NCI-H2171 (cell line): ENCODE measurements at places on chromosomes 3 and 15.

GRCh38 chr3:139448104-139448503 is 28.2 kb downstream of the RBP2 start:
- no peak for DNase-seq

- DNase-seq: no peak
These were observed 198.7 kb upstream of the CHRNA7 start for GRCh38 chr15:31831596-31831995.

DNA sequence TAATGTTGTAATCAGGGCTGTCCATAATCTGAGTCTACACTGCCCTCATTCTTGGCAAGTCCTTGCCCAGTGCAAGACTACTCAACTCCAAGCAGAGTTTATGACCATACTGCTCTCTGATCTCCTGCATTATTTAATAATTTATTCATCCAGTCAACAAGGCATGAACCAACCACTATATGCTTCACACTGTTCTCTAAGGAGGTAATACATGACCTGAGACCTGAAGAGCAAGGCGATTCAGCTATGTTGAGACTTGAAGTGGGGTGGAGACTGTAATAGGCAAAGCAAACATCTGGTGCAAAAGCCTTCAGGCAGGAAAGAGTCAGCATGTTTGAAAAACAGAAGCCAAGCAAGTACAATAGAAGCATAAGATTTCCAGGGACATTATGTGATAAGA is 1362.8 kb downstream of the ROBO2 start:
- DNase-seq: no peak

DNA sequence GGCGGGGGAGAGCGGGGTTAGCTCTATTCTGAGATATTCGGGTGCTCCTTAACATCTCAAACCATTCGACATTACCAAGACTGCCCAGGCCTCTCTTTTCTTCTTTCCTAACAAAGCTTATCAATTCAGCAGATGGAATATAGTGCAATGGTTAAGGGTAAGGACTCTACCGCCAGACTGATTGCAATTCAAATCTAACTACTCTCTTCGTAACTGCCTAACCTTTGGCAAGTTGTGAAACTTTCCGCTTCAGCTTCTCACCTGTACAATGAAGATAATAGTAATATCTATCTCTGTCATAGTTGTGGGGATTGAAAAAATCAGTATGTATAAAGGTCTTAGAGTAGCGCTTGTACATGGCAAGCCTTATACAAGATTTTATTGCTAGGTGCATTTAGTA is 972 bp downstream of the UBA5 start:
- DNase-seq: no peak

- DNase-seq: no peak
These were observed 10.3 kb upstream of the LRRC31 start for GRCh38 chr3:169879845-169880575.

GRCh38 chr3:193984876-193985275 is 151.1 kb upstream of the HES1 start:
- no peak for DNase-seq

DNA sequence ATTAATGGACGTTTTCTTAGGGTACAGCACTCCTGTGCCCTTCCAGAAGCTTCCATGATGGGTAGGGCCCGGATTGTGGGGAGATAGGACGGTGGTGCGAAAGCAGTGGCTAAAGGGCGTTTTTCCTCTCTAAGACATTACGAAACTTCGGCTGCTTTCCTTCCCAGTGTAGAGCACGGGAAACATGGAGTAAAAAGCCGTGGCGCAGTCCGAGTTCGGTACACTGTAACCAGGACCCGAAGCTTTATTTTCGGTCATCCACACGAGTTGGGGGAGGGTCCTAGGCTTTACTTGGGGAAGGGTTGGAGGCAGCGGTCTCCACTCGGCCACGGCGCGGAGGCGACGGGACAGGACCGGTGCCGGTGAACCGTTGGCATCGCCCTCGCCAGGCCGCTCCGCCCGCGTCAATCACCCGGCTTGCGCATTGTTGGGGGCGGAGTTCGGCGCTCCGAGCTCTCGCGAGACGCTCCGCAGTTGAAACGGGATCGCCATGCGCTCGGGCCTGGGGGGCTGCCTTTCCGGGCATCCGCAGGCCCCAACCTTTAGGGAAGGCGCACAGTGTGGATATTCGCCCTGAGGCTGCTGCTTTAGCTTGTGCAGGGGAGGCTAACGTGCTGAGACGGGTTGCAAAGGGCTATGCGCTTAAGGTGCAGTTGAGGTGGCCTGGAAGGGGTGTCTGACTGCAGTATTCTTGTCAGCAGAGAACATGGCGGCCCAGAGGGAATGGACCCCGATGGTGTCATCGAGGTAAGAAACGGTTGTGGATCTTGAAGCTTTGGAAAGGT is 546 bp downstream of the EIF4A2 start:
- DNase-seq: peak; percentile 55

- no peak for DNase-seq
These were observed 3.0 kb upstream of the SPG11 start for GRCh38 chr15:44666210-44667038.

DNA sequence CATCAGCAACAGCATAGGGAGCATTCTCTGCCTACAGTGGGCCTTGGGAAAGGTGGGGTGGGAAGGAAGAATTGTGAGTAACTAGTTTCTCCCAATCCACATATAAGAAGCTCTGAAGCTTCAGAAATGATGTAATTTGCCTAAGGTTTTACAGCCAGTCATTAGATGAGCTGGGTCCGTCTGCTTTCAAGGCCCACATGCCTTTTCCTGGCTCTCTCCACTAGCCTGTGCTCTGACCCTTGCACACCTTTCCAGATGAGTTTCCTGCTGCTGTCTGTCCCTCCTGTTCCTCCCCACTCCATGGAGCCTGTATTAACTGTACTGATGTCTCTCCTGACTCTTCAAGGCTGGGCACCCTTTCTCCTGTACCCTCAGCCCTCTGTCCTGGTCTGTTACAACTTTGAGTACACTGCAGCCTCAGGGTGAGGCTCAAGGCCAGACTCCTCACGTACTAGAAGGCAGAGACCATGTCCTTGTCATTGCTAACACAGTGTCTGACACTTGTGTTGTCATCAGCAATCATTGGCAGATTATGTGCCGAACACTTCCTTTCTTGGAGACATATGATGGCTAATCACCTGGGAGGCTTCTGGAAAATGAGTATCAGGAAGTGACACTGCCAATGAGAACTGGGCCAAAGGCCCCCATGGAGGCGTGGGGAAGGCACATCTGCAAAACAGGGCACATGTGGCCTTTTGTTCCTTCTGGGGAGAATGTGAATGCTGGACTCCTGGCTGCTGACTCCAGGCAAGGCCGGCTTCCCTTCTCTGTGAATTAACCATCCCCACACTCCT is 6.6 kb downstream of the TM6SF1 start:
- no peak for DNase-seq

DNA sequence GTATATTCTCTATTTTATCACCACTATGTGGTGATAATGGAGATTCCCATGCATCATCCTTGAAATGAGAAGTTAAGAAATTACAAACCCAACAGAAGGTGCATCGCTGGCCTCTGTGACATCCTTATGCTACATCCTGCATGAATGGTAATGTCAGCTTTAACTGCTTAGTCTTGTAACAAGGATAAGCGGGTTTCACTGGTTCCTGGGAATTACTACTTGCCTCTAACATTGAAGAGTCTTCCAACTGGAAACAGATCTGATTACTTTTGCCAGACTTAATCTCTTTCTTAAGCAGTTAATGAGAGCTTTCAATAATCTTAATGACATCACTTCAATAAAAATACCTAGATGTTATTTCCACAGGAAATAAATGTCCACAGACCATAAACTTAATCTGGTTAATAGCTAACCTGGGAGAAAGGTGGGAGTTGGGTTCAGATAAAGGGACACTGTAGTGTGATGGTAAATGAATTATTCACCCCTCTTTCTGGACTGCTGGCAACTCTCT is 44.0 kb downstream of the FMN1 start:
- DNase-seq: no peak

GRCh38 chr3:152793969-152794368 is 41.0 kb upstream of the P2RY1 start:
- no peak for DNase-seq

- DNase-seq: no peak
These were observed 14.6 kb downstream of the MRPS25 start for GRCh38 chr3:15050405-15051092.

GRCh38 chr15:59548501-59549226 is 62.9 kb upstream of the GCNT3 start:
- DNase-seq: no peak

DNA sequence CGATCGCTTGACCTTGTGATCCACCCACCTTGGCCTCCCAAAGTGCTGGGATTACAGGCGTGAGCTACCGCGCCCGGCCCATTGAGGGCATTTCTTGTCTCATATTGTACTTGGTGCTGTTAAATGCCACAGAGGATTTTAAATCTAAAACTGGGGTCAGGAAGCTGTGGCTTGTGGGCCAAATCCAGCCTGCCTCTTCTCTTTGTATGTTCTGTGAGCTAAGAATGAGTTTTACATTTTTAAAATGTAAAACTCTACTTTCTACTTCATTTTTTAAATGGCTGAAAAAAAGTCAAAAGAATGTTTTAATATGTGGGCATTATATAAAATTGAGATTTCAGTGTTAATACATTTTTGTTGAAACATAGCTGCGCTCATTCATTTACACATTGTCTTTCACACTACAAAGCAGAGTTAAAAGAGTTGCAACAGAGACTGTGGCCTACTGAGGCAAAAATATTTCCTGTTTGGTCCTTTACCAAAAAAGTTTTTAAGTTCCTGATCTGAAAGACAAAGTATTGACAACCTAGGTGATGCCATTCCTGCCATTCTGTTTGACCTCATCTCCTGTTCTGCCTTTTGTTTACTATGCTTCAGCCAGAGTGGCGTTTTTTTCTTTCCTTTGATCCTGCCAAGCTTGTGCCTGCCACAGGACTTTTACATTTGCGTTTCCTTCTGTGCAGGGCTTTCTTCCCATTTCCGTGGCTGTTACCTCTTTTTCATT is 50.4 kb downstream of the PDCD6IP start:
- DNase-seq: no peak

DNA sequence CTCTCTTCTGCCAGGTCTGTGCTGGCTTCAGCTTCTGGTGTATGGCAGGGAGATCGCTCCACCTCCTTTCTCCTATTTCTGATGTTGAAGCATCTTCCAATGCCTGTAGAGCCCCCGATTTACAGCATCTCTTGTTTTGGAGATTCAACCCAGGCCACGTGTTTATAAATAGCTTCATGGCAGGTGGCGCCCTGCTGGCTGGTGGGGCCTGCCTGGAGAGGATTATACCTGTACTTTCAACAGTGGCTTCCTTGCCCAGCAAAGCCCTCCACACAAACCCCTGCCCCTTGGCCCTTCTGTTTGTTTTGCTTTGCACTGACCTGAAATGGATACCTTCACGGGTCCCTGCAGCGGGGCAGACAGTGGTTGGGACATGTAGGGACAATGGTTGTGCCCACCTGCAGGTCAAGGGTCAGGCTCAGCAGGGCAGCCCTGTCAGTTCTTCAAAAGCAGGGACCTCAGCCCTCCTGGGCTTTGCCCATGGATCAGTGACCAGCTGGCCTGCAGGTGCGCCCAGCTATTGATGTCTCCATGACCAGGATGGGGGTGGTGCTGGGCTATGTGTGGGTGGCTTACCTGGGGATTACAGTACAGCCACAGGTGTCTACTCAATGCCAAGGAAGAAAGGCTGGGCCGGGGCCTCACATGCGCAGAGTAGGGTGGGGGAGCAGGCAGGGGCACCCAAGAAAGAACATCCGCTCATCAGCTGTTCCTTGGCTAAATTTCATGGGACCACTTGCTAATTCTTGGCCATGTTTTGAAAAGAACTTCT is 112.7 kb upstream of the PRR23C start:
- DNase-seq: no peak

DNA sequence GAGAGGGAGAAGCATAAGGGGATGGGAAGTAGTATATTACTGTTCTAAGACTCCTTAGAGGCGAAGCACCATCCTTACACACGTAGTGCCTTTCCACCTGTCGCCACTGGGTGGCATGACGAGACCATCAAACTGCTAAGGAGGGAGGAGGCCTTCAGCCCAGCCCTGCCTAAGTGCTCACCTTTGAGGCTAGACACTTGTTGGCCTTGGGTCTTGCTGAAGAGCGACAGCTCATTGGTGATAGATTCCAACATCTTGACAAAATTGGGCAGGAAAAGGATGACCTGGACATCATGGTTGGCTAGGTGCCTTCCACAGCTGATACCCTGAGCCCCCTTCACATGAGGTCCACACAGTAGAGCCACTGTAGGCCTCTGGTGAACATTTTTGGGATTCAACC is 19.6 kb downstream of the CLK3 start:
- peak; percentile 51 for DNase-seq

DNA sequence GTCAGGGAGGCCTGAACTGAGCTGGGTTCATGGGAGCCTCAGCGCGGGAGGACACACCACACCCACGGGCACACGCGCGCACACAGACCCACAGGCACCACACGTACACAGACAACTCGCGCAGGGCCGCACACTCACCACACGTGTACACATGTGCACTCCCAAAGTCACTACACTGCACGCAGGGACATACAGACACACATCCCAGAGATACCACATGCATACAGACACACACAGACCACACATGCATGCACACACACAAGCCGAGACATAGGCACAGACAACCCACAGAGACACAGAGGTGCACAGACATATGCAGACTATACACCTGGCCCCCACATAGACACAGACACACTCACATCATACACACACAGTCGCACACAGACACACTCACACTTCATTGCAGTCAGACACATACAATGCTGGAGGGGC is 1.1 kb upstream of the MGLL start:
- no peak for DNase-seq

GRCh38 chr3:141087076-141087777 is 36.1 kb downstream of the SPSB4 start:
- DNase-seq: no peak

GRCh38 chr15:52379395-52380106 is 83.9 kb upstream of the MYO5C start:
- DNase-seq: no peak

DNA sequence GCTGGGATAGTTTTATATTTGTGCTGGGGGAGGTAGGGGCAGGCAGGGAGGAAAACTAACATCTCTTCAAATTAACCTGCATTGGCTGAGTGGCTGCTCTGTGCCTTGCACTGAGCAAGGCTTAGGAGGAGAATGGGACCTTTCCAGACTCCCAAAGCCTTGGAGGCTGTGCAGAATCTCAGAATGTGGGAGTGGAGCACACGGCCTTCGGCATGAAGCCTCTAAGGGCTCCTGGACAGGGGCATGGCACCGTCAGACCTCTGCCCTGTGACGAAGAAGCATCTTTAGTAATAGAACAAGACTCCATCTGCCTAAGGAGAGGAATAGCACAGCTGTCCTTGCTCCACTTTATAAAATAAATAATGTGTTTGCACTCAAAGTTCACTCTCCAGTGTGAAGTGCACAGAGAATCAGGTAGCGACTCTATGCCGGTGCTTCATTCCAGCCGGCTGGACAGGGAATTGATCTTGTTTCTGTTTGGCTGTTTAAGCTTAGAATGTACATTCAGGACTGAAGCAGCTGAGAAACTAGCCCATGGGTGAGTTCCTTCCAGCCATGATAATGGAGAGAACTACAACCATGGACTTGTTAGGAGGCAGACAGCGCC is 228.5 kb upstream of the ADAMTS9 start:
- DNase-seq: no peak
